B cell (primary cell): ENCODE measurements at places on chromosomes 6 and 20. TPM values are rescaled to one million over a fixed set of nuclear protein-coding genes. Genes with fewer than 3 reads are reported as not detected.

GRCh38 chr20:1033751-1034414 lies 31.8 kb upstream of the RSPO4 start:
- H3K4me1 ChIP-seq, result peaks cover 8% of the 10 kb centered on the region
- H3K36me3 ChIP-seq, result no peaks in the 10 kb centered on the region
- H3K27ac ChIP-seq, result no peak overlapping the region
- H3K27me3 ChIP-seq, result no peaks in the 10 kb centered on the region
- H3K4me3 ChIP-seq, result no peak overlapping the region

GRCh38 chr20:14117768-14118167 lies 122.5 kb downstream of the MACROD2 start:
- no peak overlapping the region for H3K4me3 ChIP-seq
- H3K27ac ChIP-seq, result no peak overlapping the region
- no peaks in the 10 kb centered on the region for H3K4me1 ChIP-seq
- no peaks in the 10 kb centered on the region for H3K36me3 ChIP-seq
- DNase-seq, result no peak

DNA sequence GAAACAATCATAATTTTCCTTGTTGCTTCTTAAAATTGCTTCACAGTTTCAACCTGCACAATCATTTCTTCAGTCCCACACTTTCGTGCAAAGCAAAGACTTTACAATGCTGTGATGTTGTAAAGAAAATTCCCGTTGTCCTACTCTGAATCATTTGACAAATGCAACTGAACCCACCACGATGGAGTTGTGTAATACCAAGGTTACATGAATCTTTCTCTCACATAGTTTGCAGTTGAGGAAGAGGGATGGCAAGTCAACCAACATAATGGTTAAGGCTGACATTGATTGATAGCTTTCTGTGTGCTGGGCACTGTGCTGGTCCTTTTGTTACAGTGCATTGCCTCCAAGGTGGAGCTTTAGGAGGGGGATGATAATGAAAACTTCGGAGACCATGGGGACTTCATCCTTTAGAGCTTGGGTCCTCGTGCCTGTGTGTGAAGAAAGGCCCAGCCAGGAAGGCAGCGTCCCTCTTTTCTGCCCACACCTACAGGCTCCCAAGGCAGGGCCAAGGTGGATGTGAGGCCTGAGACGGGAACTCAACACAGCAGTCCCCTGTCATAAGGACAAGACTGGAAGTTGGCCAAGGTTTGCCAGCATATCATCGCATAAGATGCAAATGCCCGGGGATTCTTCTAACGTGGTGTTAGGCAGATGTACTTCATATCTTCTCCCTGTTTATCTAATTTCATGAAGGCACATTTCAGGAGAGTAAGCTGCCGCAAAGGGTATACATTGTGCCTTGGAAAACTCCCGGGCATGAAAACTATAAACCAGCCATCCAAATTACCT lies 96.9 kb downstream of the LY86 start:
- H3K27me3 ChIP-seq, result no peaks in the 10 kb centered on the region
- H3K4me1 ChIP-seq, result no peaks in the 10 kb centered on the region
- H3K27ac ChIP-seq, result no peak overlapping the region
- no peaks in the 10 kb centered on the region for H3K36me3 ChIP-seq

Gene FOXS1
- not detected in 2 replicates for total RNA-seq

DNA sequence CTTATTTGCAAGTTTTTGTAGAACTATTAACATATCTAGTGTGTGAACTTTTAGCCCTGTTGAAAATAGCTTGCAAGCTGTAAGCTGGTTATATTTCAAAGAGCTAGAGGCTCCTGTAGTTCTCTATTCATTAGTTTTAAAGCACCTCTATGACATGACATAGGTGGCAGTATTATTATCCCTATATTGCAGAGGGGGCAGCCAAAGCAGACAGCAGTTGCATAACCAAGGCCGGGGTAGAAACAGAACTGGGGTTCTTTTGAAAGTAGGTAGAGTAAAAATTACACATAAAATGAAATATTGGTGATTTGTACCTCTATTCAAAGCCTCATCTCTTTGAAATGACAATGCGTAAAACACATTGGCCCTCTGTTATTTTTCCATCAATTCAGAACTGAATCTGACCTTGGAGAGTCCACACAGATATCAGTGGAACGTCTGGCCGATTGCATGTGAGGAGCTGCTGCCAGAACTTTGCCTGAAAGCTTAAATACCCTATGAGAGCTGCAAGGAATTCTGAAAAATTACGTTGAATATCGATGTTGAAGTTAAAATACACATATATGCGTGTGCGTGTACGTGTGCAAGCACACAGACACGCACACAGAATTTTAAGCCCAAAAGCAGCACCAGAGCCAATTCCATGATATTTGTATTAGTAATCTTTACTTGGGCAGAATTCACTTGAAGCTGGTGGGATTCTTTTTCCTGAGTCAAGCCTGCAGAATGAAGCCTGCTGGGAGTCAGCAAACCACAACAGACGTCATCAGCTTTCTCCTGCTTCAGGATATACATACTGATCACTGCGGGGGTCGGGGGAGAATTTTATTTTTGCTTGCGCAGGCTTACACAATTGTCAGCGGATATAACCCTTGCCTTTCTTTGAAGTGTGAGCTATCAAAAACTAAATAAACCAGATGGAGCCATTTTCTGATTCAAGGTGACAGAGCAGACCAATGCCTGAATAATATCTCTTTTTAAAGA lies 163.2 kb downstream of the PDE7B start:
- no peak overlapping the region for H3K4me3 ChIP-seq
- no peaks in the 10 kb centered on the region for H3K4me1 ChIP-seq
- H3K27me3 ChIP-seq, result no peaks in the 10 kb centered on the region
- no peaks in the 10 kb centered on the region for H3K36me3 ChIP-seq
- H3K27ac ChIP-seq, result no peak overlapping the region

Gene DBNDD2
- 3.6 TPM in 2 replicates for total RNA-seq

DNA sequence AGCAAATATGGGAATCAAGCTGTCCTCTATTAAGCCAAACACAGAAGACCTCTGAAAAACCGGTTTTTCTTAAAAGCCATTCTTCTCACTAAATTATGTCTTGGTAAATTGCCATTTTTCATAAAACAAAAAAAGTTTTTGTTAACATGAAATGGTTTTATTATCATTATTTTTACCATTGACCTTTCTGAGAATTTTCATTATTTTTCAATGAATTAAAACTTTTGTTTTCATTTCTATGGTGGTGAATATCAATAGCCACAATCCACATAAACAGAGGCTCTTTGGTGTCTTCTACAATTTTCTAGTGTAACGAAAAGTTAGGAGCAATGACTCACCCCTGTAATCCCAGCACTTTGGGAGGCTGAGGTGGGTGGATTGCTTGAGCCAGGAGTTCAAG lies 2.1 kb downstream of the SF3B5 start:
- H3K36me3 ChIP-seq, result peaks cover 3% of the 10 kb centered on the region
- DNase-seq, result no peak
- no peak overlapping the region for H3K27ac ChIP-seq
- H3K4me1 ChIP-seq, result peaks cover 16% of the 10 kb centered on the region
- H3K4me3 ChIP-seq, result no peak overlapping the region
- H3K27me3 ChIP-seq, result no peaks in the 10 kb centered on the region

Gene SAMD3
- total RNA-seq, result 0.57 and 2.5 TPM in 2 replicates

- peaks cover 20% of the 10 kb centered on the region for H3K36me3 ChIP-seq
- H3K4me3 ChIP-seq, result no peak overlapping the region
- H3K4me1 ChIP-seq, result peaks cover 15% of the 10 kb centered on the region
- no peak overlapping the region for H3K27ac ChIP-seq
Measured at GRCh38 chr6:144581812-144582537, 296.8 kb downstream of the UTRN start.

DNA sequence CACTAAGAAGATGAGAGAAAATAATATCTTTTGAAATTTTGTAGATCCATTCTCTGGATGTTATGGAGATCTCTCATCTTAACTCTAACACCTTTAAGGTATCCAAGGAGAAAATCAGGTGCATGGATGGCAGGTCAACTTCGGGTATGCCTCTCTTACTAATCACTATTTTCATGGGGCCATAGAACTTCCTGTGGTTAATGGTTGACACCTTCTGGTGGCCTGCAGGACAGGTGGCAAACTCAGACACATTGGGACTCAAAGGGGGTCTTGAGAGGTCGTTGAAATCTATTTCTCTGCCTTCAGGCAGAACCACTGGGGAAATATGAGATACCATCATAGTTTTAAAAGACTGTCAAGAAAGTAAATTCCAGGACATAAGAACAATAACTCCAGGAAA lies 76.5 kb downstream of the ADAT2 start:
- H3K4me3 ChIP-seq, result no peak overlapping the region
- H3K36me3 ChIP-seq, result no peaks in the 10 kb centered on the region
- H3K27me3 ChIP-seq, result no peaks in the 10 kb centered on the region
- no peak overlapping the region for H3K27ac ChIP-seq
- no peaks in the 10 kb centered on the region for H3K4me1 ChIP-seq

DNA sequence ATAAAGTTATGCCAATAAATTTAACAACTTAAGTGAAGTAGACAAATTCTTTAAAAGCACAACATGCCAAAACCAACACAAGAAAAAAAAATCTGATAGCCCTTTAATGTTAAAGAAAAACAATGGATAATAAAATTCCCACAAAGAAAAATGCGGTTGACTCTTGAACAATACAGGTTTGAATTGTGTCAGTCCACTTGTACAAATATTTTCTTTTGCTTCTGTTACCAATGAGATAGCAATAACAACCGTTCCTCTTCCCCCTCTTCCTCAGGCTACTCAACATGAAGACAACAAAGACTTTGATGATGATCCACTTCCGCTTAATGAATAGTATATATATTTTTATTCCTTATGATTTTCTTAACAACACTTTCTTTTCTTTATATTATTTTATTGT lies 283.9 kb upstream of the MAN1A1 start:
- H3K4me3 ChIP-seq, result no peak overlapping the region
- no peak for DNase-seq
- no peaks in the 10 kb centered on the region for H3K36me3 ChIP-seq

DNA sequence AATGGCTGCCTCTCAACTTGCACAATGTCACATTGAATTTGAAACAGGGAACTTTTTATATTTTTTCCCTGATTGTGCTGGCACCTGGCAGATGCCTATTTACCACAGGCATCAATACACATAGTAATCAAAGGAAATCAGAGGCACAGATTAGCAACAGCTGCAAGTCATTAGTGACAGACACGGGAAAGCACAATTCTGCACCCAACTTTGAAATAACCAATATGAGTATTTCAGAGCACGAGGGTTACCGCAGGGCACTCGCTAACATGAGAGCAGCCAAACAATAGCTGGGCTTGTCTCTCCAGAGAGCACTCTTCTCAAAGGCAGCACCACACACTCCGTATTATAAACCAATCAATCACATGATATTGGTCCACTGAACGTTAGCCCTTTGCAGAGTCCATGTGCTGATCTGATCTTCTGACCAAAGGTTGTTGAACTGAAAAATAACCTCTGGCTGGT lies 149.5 kb downstream of the RNF144B start:
- peaks cover 6% of the 10 kb centered on the region for H3K27me3 ChIP-seq
- no peaks in the 10 kb centered on the region for H3K4me1 ChIP-seq
- DNase-seq, result no peak
- no peak overlapping the region for H3K27ac ChIP-seq
- H3K4me3 ChIP-seq, result no peak overlapping the region

- H3K27me3 ChIP-seq, result peaks cover 3% of the 10 kb centered on the region
- H3K27ac ChIP-seq, result no peak overlapping the region
- no peak for DNase-seq
- no peaks in the 10 kb centered on the region for H3K36me3 ChIP-seq
- H3K4me1 ChIP-seq, result peaks cover 60% of the 10 kb centered on the region
Measured at GRCh38 chr6:157758516-157759023, 64.5 kb upstream of the SNX9 start.

- no peaks in the 10 kb centered on the region for H3K4me1 ChIP-seq
- H3K27ac ChIP-seq, result no peak overlapping the region
- no peaks in the 10 kb centered on the region for H3K27me3 ChIP-seq
Measured at GRCh38 chr6:8180327-8181159, 78.2 kb upstream of the EEF1E1 start.

DNA sequence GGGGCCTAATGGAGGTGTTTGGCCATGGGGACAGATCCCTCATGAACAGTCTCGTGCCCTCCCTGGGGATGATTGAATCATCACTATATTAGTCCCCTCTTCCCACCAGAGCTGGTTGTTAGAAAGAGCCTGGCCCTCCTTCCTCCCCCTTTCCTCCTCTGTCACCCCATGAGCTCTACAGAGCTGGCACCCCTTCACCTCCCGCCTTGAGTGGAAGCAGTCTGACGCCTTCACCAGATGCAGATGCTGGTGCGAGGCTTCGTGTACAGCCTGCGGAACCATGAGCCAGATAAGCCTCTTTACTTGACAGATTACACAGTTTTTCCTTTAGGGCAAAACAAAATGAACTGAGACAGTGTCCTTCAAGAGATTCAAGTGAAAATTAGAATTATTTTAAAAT lies 74.4 kb upstream of the RIPOR2 start:
- H3K36me3 ChIP-seq, result no peaks in the 10 kb centered on the region
- peaks cover 69% of the 10 kb centered on the region for H3K4me1 ChIP-seq
- H3K4me3 ChIP-seq, result no peak overlapping the region
- no peaks in the 10 kb centered on the region for H3K27me3 ChIP-seq
- DNase-seq, result no peak

Gene BTN2A1
- total RNA-seq, result 63.3 and 69.6 TPM in 2 replicates

GRCh38 chr6:57207872-57208271 lies 14.2 kb downstream of the RAB23 start:
- no peaks in the 10 kb centered on the region for H3K36me3 ChIP-seq
- no peak overlapping the region for H3K4me3 ChIP-seq
- H3K27me3 ChIP-seq, result no peaks in the 10 kb centered on the region
- H3K27ac ChIP-seq, result no peak overlapping the region

GRCh38 chr6:38552121-38552520 lies 87.6 kb downstream of the BTBD9 start:
- no peaks in the 10 kb centered on the region for H3K27me3 ChIP-seq
- peaks cover 23% of the 10 kb centered on the region for H3K4me1 ChIP-seq
- no peak overlapping the region for H3K4me3 ChIP-seq
- no peaks in the 10 kb centered on the region for H3K36me3 ChIP-seq
- H3K27ac ChIP-seq, result peak overlapping the region; percentile 25

GRCh38 chr20:49570828-49571552 lies 3.1 kb upstream of the PTGIS start:
- H3K36me3 ChIP-seq, result no peaks in the 10 kb centered on the region
- no peak for DNase-seq
- H3K4me1 ChIP-seq, result peaks cover 4% of the 10 kb centered on the region
- no peak overlapping the region for H3K4me3 ChIP-seq

DNA sequence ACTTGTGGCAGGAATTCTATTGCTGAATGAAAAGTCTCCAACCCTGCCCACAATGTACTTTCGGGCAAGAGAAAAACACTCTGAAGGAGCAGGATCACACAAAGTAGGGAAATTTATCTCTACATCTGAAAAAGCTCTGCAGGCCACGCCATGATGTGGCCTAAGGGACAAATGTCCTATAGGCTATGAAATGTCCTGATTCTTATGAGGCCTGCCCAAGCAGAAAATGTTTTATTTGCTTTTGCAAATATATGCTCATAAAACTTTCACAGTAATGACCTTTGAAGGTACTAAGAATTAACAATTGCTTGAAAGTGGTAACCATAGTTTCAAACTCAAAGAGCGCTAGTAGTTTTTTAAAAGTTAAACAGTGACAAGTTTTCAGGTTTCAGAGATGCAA lies 31.0 kb downstream of the SYCP2 start:
- H3K4me3 ChIP-seq, result no peak overlapping the region
- H3K27me3 ChIP-seq, result no peaks in the 10 kb centered on the region
- no peak for DNase-seq
- H3K27ac ChIP-seq, result no peak overlapping the region
- H3K4me1 ChIP-seq, result no peaks in the 10 kb centered on the region
